ENCODE measurements at places on chromosomes 12 and 14.

- DNase-seq, result no peak
Measured at GRCh38 chr12:130577351-130577750, 138.7 kb downstream of the RIMBP2 start.

GRCh38 chr12:123379391-123379790 is 4.5 kb upstream of the KMT5A start:
- DNase-seq, result no peak

GRCh38 chr12:33248364-33248763 is 191.3 kb downstream of the SYT10 start:
- DNase-seq, result no peak

DNA sequence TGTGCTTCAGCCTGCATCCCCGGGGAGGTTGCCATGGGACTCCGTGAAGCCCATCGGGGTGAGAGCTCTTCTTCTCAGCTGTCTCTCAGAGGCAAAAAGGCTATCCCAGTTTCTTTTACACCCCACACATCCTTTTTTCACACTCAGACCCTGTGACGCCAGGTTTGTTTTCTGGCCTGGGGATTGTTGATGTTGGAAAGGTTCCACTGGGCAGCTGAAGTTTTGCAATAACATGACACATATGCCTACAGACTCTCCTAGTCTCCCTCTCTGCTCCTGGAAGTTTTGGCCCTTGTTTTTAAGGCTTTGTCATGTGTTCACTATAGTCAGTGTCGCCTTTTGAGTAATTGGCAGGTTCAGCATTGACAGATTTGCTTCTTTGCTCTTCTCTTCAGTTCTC is 118.6 kb downstream of the SMOC1 start:
- no peak for DNase-seq

DNA sequence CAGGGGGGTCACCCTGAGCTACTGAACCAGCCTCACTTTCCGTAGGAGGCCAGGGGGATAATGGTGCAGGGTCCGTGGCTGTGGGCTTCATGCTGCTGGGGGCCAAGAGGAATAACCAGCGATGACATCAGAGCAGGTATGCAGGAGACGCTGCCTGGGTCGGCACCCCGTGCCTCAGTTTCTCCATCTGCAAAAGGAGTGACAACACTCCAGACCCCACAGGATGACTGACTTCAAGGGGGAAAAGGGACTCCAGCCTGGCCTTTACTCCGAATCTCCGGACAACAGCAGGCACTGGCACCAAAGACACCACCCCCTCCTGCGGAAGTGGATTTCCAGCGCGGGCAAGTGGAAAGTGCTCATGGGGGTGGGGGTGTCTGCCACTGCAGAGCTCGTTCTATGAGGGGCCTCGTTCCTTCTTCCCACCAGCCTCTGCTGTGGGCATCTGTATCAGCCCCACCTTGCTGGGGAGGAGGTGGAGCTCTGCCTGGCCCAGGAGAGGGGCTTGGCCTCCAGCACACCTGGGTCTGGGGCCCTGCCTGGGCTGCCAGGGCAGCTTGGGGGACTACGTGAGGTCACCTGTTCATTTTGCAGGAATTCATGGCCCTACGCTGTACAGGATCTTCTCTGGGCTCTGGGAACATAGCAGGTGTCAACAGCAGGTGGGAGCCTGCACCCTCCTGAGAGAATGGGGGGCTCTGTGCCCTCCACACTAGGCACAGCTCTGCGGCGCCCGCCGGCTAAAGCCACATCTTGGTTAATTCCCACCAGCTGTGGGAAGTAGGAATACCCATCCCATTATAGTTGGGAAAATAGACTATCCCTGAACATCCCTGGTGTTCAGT is 216.6 kb upstream of the C14orf180 start:
- no peak for DNase-seq

Data from stimulated activated CD4-positive, alpha-beta T cell treated with anti-CD3 and anti-CD28 coated beads, TNF-alpha, amount 100 ng/mL, for 1 hour (primary cell).